ENCODE measurements at places on chromosomes 16 and 17. TPM values are rescaled to one million over a fixed set of nuclear protein-coding genes. Genes with fewer than 3 reads are reported as not detected.
A peak's percentile ranks its signal among the peaks of the same experiment; 100 is the strongest.

The ADAM11 gene
- total RNA-seq = 0.14 TPM

The TP53TG3F gene
- not detected for total RNA-seq

The FBXO39 gene
- total RNA-seq = not detected

The TBC1D3I gene
- total RNA-seq = not detected

DNA sequence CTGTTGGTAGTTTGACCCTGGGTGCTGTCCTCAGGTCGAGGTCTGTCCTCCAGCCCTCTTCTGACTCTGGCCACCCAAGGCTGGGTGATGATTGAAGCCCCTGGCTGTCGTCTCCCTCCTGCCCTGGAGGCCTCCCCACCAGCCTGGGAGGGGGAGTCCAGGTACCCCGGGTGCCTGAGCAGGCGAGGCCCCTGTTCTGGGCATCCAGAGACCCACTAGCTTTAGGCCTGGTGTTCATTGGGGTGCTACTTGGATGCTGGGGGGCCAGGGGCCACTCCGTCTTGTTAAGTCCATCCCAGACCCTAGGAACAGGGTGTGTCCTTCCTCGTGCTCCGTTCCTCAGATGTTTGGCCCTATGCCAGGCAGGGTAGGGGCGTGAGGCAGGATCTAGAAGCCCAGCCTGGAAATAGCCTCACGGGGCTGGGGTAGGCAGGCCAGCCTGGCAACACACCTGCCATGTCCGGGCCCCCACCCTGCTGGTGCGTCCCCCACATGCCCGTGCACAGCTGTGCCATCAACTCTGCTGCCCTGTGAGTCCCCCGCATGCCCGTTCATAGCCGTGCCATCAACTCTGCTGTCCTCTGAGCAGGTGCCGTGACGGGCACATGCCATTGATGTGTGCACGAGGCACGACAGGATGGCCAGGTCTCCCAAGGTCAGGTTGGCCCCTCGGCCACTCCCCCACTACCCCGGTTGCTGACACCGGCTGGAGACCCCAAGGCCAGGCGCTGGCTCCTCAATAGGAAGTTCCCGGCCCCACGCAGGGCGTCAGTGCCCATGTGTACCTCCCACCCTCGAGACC, 36.9 kb downstream of the GINS2 start:
- no peak for DNase-seq

DNA sequence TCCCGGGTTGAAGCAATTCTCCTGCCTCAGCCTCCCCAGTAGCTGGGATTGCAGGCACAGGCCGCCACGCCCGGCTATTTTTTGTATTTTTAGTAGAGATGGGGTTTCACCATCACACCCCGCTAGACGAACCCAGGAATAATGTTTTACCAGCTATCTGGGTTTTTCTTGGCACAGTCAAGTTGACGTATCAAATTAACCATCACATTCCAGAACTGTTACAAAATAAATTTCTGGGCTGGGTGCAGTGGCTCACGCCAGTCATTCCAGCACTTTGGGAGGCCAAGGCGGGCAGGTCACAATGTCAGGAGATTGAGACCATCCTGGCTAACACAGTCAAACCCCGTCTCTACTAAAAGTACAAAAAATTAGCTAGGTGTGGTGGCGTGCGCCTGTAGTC, 501.2 kb downstream of the SHISA9 start:
- DNase-seq = peak; percentile 87

DNA sequence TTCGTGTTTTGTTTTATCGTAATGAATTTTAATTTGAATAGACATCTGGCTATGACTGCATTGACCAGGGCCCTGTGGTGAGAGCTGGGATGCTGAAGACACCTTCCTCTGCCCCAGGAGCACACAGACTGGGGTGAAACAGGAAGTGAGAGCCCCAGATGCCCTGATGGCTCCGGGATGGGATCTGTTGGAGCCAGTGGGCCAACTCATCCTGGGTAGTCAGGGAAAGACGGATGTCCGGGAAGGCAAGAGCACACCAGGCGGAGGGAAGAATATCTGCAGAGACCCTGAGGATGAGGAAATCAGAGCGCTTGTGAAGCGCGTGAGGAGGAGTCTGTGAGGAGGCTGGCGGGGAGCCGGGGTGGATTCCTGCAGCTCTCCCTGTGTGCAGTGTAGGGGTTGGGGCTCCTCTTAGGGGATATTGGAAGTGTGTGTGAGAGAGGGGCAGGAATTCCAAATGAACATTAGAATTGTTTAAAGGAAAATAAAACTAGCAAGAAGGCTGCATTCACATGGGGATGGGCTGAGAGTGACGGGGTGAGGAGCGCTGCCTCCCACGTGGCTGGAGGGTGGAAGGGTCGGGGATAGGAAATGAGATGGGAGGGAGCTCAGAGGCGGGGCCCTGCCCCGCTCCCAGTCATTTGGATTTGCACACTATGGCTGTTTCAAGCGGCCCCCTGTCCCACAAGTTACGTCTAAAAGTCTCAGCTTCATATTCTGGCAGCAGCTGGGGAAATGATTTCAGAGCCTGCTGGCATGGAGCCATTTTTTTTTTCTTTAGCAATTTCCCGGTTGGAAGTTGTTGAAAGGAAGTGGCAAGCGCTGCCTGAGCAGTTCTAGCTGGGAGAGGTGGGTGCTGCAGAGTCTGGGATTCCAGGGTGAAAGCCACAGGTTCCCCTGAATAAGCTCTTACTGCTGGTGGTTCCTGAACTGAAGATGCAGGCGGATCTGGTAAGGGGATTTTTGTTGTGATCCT, 71.2 kb upstream of the LGALS9 start:
- DNase-seq = no peak

- DNase-seq = no peak
Observed at GRCh38 chr16:65981057-65981456, 385.4 kb upstream of the CDH5 start.

GRCh38 chr17:48610282-48611211, at the start of gene HOXB7:
Gene HOXB7 (minus strand): TSS chr17:48611017. CDS start chr17:48610918, 99 bp downstream.
- DNase-seq = peak; percentile 81

- no peak for DNase-seq
Observed at GRCh38 chr17:61484174-61484573, 32.0 kb downstream of the TBX4 start.

DNA sequence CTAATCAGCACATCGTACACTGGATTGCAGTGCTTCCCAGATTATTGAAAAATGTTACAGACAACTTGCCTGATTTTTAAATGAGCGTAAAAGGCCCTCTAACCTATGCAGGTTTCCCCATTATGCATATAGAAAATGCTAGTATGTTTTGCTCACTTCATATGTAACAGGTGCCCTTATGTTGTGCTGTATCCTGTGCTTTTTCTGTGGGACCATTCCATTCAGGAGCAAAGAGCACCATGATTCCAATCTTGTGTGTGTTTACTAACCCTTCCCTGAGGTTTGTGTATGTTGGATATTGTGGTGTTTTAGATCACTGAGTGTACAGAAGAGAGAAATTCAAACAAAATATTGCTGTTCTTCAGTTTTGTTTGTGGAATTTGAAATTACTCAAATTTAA, 12.9 kb downstream of the PTRH2 start:
- no peak for DNase-seq

DNA sequence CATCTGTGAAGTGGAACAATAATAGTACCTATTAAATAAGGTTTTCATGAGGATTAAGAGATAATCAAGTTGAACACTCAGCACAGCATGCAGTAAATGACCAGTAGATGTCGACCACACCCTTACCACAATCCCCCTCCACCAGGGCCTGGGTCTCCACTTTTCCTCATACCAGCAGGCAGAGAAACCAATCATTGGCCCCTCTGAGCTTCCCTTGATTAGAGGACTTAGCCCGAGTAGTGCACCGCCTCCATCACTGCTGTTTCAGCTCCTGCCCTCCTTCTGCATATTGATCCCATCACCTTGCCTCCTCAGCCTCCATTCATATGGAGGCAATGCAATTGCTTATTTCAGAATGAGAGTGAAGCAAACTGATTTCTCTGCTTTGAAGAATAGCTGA, 96.5 kb upstream of the CDH11 start:
- DNase-seq = no peak

DNA sequence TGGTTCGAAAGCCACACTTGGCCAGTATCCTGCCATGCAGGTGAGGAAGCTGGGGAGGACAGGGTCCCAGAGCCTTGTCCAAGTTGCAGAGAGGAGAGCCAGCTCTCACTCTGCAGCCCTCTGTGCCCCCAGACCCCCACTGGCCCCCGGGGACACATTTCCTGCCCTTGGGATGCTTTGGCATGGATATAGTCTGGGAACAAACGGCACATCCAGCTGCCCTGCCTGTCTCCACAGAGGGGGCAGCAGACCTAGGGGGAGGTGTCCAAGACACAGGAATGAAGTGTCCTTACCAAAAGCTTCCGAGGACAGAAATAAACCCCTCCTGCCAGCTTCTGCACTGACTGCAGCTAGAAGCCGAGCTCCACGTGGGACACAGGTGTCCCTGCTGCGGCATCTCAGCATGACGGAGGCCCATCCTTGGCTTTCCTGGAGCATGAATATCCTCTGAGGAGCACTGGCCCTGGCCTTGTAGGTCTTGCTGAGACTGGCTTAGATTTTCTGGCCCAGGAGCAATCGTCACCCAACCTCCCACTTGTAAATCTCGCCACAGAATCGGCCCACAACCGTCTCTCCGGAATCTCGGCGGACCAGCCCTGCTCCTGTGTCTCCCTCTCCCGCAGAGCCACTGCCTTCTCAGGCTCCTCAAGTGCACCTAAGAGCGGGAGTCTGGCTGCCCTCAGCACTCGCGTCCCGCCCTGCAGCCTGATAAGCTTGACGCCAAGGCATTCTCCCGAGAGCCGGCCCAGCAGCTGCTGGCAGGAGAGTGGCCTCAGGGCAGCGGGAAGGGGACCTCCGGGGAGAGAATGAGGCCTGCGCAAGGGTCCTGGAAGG, 1.1 kb upstream of the CAPN15 start:
- peak; percentile 35 for DNase-seq

DNA sequence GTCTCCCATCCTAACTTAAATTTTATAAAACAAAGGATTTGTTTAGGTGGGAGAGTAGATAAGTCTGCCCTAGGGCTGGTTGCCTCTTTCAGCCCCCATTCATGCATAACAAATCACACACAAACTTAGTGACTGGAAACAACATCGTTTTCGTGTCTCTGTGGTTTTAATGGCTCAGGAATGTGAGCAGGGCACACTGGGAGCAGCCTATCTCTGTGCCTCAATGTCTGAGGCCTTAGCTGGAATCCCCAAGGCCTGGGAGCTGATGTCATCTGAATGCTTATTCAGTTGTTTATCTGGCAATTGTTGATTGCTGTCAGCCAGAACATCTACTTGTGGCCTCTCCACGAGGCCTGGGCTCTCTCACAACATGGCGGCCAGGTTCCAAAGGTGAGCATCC, 101.9 kb upstream of the HSBP1 start:
- peak; percentile 67 for DNase-seq

DNA sequence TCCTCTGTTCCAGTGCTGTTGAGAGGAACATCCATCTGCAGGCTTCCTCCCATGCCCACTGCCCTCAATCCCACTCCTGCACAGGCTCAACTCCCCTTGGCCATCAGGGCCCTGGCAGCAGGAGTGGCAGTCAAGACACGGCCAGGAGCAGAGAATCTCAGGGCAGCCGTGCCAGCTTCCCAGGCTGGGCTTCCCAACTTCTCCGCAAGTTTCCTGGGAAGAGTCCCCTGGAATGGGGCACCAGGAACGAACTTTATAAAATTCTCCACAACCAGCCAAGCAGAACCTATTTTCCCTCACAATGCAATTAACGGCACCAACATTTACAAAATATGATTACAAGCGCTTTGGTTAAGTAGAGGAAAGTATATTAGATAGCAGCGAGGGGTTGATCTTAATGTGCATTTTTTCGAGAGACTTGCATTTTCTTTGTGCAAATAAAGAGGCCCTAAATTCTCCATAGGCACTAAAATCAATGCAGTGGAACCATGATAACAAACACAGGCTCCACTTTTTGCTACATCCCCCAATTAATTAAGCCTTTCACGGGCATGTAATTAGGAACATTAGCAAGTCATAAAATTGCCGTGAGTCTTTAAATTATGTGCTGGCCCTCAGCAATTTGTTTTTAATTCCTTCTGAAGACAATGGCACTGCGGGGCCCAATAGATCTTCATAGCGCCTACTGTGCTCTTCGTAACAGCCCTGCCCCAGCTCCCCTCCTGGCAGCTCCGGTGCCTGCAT, 99.9 kb upstream of the LHX1 start:
- DNase-seq = peak; percentile 49

DNA sequence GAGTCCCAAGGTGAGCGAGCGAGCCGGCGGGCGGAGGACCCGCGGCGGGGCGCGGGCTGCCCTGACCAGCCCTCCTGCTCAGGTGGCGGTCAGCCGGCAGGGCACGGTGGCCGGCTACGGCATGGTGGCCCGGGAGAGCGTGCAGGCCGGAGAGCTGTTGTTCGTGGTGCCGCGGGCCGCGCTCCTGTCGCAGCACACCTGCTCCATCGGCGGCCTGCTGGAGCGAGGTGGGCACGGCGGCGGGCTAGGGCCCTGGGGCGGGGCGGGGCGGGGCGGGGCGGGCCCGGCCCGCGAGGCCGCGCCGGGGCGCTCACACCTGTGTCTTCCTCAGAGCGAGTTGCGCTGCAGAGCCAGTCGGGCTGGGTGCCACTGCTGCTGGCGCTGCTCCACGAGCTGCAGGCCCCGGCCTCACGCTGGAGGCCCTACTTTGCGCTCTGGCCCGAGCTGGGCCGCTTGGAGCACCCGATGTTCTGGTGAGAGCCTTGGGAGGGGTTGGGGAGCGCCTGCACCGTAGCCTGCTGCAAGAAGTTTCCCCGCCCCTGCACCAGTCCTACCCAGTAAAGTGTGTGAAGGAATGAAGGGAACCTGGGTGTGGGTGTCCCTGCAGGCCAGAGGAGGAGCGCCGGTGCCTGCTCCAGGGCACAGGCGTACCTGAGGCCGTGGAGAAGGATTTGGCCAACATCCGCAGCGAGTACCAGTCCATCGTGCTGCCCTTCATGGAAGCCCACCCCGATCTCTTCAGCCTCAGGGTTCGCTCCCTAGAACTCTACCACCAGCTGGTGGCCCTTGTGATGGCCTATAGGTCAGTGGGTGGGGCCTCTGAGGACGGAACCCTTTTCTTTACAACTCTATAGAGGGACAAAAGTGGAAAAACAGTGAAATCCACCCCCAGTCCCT, 802 bp downstream of the SETD6 start:
- peak; percentile 27 for DNase-seq

- DNase-seq = no peak
Observed at GRCh38 chr16:64857411-64857810, 264.5 kb downstream of the CDH11 start.

DNA sequence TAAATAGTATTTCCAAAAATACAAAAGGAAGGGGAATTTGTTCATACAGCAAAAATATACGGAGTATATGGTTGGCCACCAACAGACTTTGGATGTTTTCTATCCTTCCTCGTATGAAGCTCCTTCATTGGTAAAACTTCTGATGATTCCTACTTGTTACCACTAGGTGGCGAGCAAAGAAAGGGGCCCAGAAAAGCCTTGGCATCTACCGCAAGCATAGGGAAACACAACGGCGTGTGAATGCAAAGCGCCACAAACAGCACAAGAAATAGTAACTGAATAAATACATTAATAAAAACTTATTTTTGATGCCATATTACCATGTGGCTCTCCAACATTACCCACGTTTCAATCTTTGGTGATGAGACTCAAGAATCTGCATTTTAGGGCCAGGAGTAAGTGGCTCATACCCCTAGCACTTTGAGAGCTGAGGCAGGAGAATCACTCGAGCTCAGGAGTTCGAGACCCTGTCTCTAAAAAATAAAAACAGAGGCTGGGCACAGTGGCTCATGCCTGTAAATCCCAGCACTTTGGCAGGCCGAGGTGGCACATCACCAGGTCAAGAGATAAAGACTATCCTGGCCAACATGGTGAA, 34.5 kb downstream of the YWHAE start:
- DNase-seq = peak; percentile 55

GRCh38 chr17:75875182-75875939, 3.0 kb downstream of the TRIM47 start:
- no peak for DNase-seq

- DNase-seq = peak; percentile 58
Observed at GRCh38 chr16:57984443-57985203, 13.7 kb upstream of the CNGB1 start.

- no peak for DNase-seq
Observed at GRCh38 chr17:75459246-75459589, 2.8 kb downstream of the TMEM94 start.
